ENCODE measurements at places on chromosomes 5 and 9.

DNA sequence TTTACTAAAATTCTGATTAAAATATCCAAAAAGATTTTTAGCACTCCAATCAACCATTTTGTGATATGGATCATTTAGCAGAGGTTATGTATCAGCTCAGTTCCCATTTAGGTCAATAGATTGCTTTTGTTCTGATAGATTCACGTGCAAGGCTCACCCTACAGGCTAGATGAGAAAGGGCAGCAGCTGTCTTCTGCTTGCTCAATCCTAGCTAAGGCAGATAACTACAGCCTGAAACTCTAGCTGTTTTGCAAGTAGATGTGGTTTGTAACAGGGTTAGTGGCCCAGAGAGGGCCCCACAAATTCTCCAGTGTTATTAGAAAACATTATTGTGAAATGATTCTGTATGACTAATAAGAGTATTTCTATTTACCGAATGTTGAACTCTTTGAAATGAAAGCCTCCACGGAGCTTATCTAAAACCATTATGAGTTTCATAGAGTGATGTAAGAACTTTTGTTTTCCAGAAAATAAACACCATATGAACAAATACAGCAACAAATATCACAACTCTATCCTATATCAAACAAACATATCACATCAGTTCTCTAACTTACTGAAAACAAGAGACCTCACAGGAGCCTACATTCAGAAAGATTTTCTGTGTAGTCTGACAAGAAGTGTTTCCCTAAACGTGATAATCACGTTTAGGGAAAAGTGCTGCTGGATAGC lies 841.9 kb upstream of the ACO1 start:
- no peak for DNase-seq

- DNase-seq: no peak
Observed at GRCh38 chr9:136026266-136026942, 65.2 kb upstream of the UBAC1 start.

GRCh38 chr5:172714491-172715420 lies 56.2 kb downstream of the DUSP1 start:
- DNase-seq: peak; percentile 60

DNA sequence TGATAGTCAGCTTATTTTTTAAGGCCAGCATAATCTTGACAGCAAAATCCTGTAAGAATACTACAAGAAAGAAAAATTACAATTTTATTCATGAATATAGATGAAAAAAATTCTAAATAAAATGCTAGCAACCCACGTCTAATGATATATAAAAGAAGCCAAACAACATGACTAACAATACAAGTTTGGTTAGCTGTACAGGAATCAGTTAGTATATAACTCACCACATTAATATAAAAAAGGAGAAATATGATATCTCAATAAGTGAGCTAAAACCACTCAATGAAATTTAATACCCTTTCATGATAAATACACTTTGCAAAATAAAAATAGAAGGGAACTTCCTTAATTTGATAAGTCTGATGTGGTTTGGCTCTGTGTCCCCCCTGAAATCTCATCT lies 139.7 kb upstream of the MAN2A1 start:
- DNase-seq: no peak

GRCh38 chr5:140603734-140604133 lies 29.2 kb downstream of the CD14 start:
- DNase-seq: no peak

GRCh38 chr5:33834334-33834733 lies 57.5 kb downstream of the ADAMTS12 start:
- DNase-seq: no peak

GRCh38 chr9:126694206-126695081 lies 80.7 kb downstream of the LMX1B start:
- no peak for DNase-seq

DNA sequence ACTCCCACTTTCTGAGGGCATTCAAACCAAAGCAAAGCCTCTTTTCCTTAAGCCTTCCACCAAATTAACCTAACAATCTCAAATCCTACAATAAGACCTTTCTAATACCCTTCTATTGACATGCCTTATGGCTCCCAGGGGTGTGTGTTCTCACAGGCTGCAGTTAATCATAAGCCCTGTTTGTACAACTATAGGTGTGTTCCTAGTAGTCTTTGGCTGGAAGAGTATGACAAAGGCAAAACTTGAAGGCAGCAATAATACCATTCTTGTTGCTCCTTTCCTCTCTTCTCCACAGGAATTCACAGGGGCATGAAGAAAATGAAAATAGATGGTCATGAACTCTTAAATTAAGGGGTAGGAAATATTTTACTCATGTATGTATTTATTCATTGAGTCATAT lies 10.9 kb upstream of the FBXO38 start:
- DNase-seq: no peak

- DNase-seq: no peak
Observed at GRCh38 chr5:3856036-3856435, 260.4 kb downstream of the IRX1 start.

DNA sequence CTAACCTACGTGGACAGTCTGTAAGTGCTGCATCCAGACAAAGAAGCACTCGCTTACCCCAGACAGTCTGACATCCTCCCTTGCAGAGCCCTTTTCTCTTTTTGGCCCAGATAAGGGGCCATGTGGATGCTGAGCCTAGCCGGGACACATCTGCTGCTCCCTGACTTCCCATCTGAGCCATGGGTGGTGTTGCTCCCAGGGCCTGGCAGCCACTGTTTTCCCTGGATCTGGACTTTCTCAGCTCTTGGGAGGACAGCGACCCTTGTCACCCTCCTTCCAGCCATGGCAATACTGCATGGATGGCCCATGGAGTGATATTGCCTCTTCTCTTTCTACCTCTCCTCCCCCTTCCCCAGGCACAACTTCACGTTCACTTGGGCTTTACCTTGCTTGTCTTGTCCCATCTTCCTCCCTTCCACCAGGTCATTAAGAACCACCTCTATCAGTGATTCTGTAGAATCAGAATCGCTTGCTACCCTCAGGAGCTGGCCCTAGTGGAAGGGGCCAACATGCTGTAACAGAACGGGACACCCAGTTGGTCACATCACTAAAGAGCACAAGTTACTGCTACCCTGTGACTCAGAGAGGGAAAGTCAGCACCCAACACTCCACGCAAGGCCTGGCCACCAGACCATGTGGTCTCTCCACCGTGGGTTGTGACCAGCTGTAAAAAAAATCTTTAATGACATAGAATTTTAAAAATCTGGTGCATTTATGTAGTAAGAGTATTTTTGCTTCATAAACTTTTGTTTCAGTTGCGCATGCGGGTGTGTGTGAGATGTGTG lies 4.4 kb downstream of the NEURL1B start:
- no peak for DNase-seq

DNA sequence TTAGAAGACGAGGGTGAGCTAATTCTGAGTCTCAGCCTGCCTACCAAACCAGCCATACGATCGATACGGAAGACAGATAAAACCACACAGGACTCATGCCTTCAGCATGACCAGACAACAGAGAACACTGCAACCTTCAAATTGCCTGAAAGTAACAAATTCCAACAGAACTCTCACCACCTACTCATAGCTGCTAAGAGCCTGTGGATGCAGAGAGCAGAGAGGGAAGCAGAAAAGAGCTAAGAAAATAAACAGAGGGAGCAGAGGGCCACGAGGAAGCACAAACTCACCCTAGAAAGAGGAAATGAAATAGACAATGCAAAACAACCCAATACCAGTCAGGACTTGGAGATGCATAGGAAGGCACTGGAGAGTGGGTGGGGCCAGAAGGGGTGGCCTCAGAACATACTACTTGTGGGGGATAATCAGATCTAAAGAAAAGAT lies 86.7 kb upstream of the TAS2R1 start:
- peak; percentile 64 for DNase-seq

All from RPMI7951 (cell line).